Transverse colon (tissue), 4 donors: ENCODE measurements at places on chromosomes 4 and X.

DNA sequence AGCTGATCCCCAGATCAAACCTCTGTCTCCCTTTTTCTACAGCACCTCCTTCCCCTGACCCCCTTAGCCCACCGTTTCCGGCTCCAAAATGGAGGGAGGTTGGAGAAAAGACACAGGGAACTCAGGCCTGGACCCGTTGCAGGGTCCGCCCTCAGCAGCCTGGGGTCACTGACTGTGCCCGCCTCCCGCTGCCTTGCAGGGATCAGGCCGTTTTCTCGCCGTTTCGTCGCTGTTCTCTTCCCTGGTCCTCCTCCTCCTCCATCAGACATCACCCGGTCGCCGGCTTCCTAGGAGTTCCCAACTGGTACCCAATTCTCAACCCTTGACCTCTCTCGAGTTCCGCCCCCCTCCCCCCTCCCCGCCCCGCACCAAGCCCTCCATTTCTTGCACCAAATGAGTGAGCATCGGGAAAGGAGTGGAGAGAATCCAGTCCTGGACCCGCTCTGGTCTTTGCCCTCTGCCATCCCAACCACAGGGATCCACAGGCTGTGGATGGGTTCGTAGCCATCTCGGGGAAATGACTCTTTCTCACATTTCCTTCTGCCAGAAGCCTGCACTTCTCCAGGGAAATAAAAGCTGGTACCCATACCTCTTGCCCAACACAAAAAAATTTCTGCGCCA lies 493 bp downstream of the TCEAL5 start:
- DNase-seq: no peak

DNA sequence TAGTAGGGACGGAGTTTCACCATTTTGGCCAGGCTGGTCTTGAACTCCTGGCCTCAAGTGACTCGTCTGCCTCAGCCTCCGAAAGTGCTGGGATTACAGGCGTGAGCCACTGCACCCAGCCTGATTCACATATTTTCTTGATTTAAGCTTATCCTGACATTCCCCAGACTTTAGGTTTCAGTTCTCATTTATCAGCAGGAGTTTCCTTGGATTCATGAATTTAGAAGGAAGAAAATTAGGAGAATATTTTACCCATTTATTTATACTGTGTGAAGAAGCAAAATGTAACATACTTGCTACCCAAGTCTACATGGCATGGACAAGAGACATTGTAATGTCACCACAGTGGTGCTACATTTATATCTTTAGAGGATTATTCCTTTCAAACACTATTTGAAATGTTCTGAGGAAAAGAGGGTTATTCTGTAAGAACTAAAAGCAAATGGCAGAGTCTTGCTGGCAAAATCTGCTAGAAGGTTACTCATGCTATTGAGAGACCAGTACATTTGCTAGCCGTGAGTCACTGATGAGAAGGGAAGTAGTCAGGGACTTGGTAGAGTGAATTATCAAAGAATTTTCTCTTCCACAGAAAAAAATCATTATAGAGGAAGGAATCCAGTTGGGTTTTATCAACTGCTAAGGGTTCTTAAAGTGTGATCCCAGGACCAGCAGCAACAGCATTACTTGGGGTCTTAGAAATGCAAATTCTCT lies 26.1 kb upstream of the CFAP299 start:
- DNase-seq: no peak

- peak; percentile 33 for DNase-seq
These were observed 442 bp downstream of the NDUFB11 start for GRCh38 chrX:47143894-47144625.

- DNase-seq: no peak
These were observed 91.8 kb downstream of the REPS2 start for GRCh38 chrX:17038277-17038676.

GRCh38 chr4:105236202-105236915 lies 89.7 kb downstream of the TET2 start:
- DNase-seq: no peak

- no peak for DNase-seq
These were observed 115.8 kb downstream of the PPARGC1A start for GRCh38 chr4:23773884-23774636.
